ENCODE measurements at places on chromosomes 4 and X. TPM values are rescaled to one million over a fixed set of nuclear protein-coding genes. Genes with fewer than 3 reads are reported as not detected.

DNA sequence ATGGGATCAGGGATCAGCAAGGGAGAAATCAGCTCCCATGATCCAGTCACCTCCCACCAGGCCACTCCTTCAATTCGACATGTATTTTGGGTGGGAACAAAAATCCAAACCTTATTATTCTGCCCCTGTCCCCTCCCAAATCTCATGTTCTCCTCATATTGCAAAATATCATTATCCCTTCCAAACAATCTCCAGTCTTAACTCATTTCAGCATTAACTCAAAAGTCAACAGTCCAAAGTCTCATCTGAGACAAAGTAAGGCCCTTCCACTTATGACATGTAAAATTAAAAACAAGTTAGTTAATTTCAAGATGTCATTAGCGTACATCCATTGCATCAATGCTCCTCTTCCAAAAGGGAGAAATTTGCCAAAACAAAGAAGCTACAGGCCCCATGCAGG, 22.0 kb downstream of the UGT2B4 start:
- no peak for DNase-seq

DNA sequence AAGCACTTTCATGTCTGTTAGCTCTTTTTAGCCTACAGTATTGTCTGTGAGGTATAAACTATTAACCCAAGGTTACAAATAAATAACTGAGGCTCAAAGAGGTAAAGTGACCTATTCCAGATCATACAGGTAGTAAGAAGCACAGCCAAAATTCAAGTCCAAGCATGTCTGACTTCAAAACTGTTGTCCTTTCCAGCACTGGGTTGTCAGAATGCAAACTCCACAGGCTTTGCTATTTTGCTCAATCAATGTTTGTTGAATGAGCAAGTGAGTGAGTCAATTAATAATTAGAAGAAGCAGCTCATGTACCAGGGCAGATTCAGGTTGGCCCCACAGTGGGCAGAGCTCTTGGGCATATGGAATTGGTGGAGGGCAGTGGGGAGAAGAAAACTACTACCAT, 134.1 kb upstream of the ARHGEF9 start:
- no peak for DNase-seq

DNA sequence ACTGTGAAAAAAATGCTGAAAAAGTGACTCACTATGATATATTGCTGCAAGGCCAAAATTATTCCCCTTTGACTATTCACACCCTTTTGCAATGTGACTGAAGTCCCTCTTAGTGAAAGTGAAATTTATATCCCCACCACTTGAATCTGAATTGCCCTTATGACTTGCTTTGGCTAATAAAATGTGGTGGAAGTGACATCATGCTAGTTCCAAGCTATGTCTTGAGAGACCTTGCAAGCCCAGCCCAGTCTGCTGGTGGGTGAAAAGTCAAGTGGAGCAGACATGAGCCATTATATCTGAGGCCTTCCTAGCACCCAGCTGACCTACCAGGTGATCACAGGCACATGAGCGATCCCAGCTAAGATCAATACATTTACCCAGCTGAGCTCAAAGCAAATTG, 94.7 kb downstream of the LINC00632 start:
- no peak for DNase-seq

- no peak for DNase-seq
Observed at GRCh38 chr4:181661923-181662322, 581.3 kb upstream of the TENM3 start.

- no peak for DNase-seq
Observed at GRCh38 chrX:71923516-71923915, 12.9 kb downstream of the NHSL2 start.

DNA sequence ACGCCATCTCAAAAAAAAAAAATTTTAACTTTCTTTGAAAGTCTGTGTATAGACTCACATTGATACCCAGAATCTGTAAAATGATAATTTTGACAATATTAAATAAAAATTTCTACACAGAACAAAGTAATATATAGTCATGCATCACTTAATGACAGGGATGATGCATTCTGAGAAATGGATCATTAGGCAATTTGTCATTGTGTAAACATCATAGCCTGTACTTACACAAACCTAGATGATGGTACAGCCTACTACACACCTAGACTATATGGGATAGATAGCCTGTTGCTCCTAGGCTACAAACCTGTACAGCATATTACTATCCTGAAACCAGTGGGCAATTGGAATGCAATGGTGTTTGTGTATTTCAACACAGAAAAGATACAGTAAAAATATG, 107.7 kb downstream of the BLTP1 start:
- no peak for DNase-seq

DNA sequence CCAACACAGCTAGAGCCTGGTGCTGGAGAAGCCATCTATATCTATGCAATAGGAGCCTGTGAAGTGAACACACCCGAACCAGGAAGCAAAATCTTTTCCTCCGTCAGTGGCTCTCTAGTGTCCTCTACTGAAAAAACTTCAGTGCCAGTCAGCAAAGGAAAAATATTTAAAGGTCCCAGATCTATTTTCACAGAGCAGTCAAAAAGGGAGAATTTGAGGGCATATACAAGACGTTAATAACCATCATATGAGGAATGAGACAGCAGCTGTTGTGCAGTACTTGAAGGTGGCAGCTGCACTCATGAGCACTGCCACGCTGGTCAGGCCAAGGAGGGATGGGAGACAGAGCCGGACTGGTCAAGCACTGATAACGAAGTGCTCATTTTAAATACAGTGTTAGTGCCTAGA, 14.4 kb downstream of the MCUB start:
- peak; percentile 63 for DNase-seq

- peak; percentile 23 for DNase-seq
Observed at GRCh38 chr4:71009086-71009485, 15.6 kb downstream of the DCK start.

GRCh38 chr4:129900430-129900953, 804.5 kb downstream of the C4orf33 start:
- DNase-seq, result no peak

DNA sequence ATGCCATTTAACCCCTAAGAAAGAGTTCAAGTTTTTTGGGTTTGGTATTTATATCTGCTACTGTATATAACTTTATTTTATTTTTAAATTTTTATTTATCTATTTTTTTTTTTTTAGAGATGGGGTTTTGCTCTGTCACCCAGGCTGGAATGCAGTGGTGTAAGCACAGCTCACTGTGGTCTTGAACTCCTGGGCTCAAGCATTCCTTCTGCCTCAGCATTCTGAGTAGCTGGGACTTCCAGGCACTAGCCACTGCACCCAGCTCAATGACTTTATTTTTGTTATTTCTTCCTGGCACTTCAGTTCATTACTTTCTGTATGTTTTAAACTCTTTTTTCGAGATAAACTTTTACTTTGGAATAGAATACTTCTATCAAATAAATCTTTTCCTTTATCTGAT, 42.4 kb upstream of the PGAM4 start:
- no peak for DNase-seq

- no peak for DNase-seq
Observed at GRCh38 chr4:34572026-34572425, 1672.3 kb downstream of the ARAP2 start.

DNA sequence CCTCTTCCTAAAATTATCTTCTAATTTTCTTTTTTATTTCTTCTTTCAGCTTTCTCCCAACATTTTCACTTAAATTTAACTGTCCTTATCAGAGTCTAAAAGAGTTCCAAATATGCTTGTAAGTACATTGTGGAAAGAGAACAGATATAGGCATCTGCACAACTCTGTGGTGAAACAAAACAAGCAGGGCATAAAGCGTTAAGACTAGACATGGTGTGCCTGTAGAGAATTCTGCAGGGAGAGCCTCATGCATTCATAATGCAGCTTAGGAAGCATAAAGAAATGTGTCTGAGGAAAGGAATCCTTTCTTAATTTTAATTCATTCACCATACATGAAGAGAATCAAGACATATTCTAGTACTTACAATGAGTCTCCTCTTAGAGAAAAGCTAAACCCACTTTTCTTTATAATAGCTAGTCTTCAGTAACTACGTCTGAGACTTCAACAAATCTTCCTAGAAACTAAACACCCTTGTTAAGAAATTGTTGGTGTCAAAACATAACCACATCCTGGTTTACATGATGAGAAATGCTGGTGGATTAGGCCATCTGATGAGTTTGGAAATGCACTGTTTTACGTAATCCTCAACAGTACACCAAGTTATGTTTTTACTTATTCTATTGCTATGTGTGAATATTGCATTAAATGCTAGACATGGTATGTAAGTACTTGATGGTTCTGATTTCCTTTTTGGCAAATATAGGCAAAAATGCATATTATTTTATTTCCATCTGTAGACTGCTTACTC, 307.8 kb upstream of the GIMD1 start:
- DNase-seq, result no peak

DNA sequence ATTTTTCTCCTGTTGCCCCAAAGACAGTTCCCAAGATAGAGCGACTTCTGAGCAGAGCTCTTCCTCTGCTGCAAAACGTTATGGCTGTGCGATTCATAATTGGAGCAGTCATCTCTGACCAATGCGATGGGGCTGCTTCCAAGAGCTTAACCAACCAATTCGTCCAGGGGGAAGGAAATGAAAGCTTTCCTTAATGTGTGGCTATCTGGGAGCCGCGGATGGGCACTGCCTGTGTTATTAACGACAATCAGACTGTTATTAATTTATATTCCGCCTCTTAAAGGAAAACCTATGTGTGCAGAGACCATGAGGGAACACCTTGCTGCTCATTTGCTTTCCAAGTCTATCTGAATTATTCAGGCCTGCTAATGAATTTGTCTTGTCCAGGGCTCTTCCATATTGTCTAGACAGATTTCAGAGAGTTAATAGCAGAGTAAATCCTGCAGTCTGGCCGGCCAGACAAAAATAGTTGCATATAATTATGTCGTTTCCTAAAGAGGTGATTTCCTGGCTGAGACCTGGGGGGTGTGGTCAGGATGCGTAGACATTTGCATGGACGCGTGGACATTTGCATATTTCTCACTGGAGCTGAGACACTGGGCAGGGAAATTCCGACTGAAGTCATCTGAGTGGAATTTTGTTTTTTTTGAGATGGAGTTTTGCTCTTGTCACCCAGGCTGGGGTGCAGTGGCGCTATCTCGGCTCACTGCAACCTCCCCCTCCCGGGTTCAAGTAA, 135.4 kb downstream of the HMX1 start:
- DNase-seq, result no peak

DNA sequence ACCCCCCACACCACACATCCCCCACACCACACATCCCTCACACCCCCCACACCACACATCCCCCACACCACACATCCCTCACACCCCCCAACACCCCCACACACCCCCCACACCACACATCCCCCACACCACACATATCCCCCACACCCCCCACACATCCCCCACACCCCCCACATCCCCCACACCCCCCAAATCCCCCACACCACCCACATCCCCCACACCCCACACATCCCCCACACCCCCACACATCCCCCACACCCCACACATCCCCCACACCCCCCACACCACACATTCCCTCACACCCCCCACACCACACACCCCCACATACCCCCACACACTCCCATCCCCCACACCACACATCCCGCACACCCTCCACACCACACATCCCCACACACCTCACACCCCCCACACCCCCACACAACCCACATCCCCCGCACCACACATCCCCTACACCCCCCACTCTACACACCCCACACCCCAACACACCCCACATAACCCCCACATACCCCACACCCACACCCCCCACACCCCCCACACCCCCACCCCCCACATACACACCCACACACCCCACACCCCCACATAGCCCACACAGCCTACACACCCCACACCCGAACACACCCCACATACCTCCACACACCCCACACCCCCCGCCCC, 172.9 kb downstream of the DCLK2 start:
- DNase-seq, result no peak

EXOC1L gene
- not detected for total RNA-seq

MAGEA4 gene
- total RNA-seq, result not detected

VCX3A gene
- total RNA-seq, result not detected

CT45A10 gene
- not detected for total RNA-seq

MAGEC1 gene
- total RNA-seq, result not detected

LRRC66 gene
- 0.05 TPM for total RNA-seq

CD38 gene
- total RNA-seq, result 89.6 TPM

PCDH7 gene
- not detected for total RNA-seq

MCF2 gene
- total RNA-seq, result 0.43 TPM

Data from activated CD4-positive, alpha-beta T cell treated with anti-CD3 and anti-CD28 coated beads, Interleukin-2, amount 10 ng/mL, durations not matched to agents 24 days and 14 days (primary cell).